Vagina (tissue), 2 donors: ENCODE measurements at places on chromosomes 2 and 18.

DNA sequence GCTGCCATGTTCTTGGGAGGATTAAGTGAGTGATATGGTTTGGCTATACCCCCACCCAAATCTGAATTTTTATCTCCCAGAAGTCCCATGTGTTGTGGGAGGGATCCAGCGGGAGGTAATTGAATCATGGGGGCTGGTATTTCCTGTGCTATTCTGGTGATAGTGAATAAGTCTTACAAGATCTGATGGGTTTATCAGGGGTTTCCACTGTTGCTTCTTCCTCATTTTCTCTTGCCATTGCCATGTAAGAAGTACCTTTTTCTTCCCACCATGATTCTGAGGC, 291.4 kb downstream of the KCNS3 start:
- DNase-seq, result no peak

- no peak for DNase-seq
Measured at GRCh38 chr2:71298914-71299313, 32.7 kb upstream of the ZNF638 start.

- DNase-seq, result no peak
Measured at GRCh38 chr2:231714639-231715498, 6.5 kb downstream of the PTMA start.

DNA sequence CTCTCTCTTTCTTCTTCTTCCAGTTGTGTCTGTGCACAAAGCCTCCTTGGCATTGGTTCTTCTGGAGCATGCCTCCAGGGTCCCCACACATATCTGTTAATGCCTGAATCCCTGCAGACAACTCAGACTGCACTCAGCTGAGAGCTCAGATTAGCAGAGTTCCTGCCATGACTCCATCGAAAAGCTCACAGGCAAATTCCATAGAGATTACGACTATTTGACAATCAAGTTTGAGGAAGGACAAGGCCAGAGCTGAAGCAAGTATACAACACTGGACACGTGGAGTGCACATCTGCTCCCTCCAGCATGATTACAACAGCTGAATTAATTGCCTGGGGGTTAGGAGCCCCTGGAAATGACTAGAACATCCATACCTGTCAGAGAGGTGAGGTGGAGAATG, 190.7 kb downstream of the INSIG2 start:
- DNase-seq, result no peak

- no peak for DNase-seq
Measured at GRCh38 chr2:160940271-160940670, 220.0 kb upstream of the TANK start.

DNA sequence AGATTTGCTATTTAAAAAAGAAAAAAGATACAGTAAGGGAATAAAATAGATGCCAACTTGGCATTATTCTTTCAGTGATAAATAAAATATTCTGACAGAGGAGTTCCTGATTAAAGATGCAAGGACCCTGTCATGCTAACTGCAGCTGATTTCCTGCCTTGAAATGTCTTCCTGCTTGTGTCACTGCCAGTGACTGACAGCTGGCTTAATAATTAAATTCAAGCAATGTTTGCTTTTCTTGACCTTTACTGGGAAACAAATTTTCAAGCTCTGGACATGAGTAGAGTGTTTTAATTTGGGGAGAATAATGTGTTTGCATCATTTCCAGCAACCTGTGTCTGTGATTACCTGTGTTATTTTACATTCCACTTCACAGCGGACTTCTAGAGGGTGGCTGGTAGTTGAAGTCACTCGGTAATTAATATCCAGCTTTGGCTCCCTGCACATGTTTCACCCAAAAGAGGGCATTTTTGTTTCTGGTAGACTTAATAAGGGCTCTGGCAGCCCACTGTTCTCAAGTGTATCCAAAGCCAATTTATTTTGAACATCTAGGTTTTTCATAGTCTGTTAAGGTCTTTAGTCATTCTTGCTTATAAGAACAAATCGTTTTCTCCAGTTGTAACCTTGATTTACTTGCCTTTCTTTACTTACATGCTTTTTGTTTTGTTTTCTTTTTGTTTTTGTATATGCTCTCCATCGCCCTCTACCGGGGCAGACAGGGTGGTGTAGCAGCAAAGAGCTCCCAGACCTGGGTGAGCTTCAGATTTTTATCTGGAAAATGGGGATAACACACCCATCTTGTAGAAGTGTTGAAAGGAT, 48.5 kb upstream of the PROKR1 start:
- DNase-seq, result no peak

GRCh38 chr2:218713922-218714321, 3.3 kb downstream of the TTLL4 start:
- no peak for DNase-seq

DNA sequence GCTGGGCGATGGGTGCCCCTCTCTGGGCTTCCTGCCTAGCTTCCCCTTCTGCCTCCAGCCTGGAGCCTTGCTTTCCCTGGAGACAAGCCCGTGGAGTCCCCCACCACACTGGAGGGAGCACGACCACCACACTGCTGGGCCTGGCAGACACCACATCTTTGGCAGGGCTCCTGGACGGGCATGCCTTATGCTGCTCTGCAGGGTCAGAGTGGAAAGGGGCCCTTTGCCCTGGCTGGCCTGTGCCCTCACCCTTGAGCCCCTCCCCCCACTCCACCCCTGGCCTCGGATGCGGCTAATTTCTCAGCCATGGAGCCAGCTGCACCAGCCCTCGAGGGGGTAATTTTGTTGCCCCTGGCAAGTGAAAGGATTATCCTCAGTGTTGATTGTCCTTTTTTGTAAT, 194.5 kb downstream of the LOXHD1 start:
- DNase-seq, result no peak

GRCh38 chr18:27948986-27949385, 227.9 kb downstream of the CDH2 start:
- DNase-seq, result no peak

- DNase-seq, result no peak
Measured at GRCh38 chr2:148375214-148375613, 269.3 kb upstream of the EPC2 start.

DNA sequence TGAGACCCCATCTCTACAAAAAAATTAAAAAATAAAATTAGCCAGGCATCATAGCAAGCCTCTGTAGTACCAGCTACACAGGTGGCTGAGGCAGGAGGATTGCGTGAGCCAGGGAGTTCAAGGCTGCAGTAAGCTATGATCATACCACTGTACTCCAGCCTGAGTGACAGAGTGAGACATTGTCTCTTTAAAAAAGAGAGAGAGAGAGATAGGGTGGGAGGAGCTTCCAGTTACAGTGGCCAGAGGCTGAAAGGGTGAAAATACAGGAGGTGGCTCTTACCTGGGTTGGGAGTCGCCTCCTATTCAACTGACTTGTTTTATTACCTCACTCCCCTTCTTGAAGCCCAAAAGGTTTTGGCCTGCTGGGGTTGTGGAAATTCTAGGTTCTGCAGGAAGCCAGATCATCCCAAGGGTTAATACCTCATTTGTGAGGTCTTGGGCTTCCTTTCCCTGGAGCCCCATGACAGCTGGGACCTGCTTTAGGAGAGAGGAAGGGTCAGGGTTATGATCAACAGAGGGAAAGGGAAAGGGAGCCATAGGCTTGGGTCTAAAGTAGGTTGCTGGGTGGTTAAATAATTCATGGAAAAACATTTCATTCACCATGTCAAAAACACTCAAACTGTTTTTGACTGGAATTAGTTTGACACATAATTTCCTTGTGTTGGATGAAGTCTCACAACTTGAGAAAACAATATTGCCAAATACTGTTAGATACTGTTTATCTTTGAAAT, 17.4 kb downstream of the DYNC2LI1 start:
- DNase-seq, result no peak

DNA sequence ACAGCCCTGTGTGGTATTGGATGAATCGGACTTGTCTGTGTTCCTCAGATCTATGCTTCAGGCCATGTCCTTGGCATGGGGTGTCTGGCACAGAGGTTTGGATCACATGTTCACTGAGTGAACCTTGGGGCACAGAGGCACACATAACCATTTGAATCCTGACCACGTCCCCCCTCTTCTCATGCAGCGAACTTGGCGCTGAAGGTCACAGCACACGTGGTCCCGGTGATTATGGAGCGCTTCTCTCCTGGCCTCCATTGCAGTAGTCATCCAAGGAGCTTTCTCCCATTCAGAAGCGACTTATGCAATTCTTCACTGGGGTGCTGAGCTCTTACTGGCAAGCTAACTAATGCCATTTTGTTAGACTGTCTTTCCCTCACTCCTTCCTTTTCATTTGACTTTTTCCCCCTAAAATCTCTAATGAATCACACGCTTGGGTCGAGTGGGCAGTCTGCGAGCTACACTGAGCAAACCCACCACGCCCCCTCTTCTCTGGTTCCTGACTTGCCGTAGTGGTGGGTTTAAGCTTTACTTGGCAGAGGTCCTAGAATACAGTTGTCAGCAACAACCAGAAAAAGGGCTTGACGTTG, 59.4 kb downstream of the KCNG2 start:
- DNase-seq, result no peak

DNA sequence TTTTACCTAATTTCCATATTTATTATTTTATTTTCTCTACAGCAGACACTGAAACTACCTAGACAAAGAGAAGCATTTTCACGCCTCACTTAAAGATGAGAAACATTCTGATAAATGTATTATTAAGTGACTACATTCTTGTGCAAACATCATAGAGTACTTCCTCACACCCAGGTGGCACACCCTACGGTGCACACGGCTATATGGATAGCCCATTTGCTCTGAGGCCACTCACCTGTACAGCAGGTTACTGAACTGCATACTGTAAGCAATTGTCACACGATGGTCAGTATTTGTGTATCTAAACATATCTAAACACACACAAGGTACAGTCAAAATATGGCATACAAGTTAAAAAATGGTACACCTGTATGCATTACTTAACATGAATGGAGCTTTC, 481.4 kb downstream of the CMPK2 start:
- no peak for DNase-seq

DNA sequence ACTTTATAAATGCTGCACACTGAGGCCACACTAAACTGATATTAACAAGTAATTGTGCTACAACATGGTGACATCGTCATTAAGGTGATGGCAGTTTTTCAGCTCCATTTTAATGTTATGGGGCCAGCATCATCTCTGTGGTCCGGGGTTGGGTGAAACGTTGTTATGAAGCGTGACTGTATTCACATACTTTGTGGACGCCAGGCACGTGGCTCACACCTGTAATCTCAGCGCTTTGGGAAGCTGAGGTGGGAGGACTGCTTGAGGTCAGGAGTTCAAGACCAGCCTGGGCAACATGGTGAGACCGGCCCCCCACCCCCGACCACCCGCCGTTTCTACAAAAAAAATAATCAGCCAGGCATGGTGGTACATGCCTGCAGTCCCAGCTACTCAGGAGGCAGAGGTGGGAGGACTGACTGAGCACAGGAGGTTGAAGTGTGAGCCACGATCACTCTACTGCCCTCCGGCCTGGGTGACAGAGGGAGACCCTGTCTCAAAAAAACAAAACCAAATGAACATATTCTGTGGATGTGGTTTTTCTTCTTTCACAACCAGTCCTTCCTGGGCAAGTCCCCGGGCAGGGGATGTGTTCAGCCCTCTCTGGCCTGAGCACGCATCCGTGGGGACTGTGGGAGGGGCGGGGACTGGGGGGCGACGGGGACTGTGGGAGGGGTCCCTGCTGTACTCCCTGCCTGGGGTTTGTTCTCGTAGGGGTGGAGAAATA, 12.9 kb upstream of the GAL3ST2 start:
- no peak for DNase-seq

GRCh38 chr2:10810202-10811161, 2.1 kb downstream of the PDIA6 start:
- DNase-seq, result no peak

DNA sequence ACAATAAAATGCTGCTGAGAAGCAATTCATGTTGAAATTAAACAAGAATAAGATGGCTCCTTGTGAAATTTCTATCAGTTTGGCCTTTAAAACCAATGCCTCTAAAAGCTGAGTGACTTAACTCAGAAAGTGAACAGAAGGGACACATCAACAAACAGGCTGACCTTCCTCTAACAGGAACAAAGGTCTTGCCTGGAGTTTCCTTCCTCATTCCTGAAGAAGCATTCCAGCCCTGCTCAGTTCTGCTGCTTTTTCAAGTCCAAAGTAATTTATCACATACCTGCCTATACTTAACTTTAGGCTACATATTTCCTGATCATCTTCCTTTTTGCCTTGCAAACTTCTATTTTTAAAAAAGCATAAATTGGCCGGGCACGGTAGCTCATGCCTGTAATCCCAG, 14.1 kb downstream of the PTRHD1 start:
- no peak for DNase-seq

- no peak for DNase-seq
Measured at GRCh38 chr2:234302664-234302991, 194.3 kb downstream of the ARL4C start.
